HS-27A (cell line): ENCODE measurements at places on chromosomes 12 and 14.

GRCh38 chr12:110179291-110179690 is 55.1 kb downstream of the IFT81 start:
- peak; percentile 55 for DNase-seq

GRCh38 chr14:101947577-101947903 is 16.8 kb upstream of the DYNC1H1 start:
- DNase-seq, result no peak

DNA sequence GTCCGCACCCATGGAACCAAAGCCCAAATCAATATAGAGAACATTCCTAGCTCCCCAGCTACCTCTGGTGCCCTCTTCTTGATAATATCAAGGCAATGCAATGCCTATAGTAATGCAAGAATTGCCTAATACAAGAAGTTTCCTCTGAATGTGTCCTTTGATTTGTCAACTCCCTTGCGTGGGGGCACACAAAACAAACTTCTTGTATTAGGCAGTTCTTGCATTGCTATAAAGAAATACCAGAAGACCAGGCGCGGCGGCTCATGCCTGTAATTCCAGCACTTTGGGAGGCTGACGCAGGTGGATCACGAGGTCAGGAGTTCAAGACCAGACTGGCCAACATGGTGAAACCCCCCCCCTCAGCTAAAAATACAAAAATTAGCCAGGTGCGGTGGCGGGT is 10.4 kb upstream of the ITPK1 start:
- DNase-seq, result no peak

DNA sequence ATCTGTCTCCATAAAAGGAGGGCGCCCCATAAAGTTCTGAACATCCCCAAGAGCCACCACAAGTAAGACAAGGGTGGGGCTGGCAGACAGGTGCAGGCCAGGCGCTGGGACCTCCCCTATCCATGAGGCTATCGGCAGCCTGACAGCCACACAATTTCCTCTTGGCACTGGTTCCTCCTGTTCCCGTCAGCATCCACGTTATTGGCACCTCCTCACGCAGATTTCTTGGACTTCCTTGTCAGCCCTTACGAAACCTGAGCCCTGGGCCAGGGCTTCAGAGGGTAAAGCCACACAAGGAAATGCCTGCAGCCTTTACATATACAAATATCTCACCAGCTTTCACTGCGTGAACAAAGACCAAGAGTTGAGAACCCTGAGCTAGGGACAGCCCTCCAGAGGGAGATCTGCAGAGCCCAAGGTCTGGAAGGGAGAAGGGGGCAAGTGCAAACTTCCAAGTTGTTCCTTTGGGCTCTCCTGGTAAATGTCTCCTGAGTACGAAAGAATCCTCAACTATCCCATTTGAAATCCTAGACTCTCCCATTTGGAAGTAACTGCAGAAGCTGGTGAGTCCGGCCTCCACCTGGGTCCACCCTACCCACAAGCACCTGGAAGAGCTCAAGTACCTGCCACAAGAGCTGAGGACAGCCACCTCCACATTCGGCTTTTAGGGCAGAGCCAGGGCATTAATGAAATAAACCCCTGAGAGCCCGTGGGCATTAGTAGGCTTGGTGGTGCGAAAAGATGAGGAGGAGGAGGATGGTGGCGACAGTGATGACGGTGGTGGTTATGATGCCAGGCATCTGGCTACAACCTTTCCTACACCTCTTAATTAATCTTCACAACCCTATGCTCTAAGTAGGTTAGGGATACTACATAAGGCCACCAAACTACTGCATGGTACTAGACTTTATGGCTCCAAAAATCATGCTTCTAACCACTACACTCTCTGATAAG is 5.5 kb upstream of the TC2N start:
- no peak for DNase-seq

DNA sequence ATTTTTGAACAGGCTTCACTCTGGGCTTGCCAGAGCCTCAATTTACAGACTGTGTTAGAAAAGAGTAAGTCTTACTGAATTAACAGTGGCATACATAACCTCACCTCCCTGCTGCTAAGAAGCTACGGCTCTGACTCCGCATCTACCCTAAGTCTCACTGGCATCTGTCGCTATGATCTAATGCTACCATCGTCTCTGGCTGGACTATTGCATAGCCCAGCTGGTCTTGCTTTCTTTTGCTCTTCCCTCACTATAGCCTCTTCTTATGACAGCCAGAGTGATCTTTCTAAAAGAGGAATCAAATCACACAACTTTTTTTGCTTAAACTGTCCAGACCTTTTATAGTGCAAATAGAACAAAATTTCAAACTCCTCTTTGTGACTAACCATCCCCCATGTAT is 81.1 kb downstream of the SLC24A4 start:
- DNase-seq, result no peak

GRCh38 chr14:103312006-103312635 is 21.9 kb upstream of the EIF5 start:
- DNase-seq, result no peak

DNA sequence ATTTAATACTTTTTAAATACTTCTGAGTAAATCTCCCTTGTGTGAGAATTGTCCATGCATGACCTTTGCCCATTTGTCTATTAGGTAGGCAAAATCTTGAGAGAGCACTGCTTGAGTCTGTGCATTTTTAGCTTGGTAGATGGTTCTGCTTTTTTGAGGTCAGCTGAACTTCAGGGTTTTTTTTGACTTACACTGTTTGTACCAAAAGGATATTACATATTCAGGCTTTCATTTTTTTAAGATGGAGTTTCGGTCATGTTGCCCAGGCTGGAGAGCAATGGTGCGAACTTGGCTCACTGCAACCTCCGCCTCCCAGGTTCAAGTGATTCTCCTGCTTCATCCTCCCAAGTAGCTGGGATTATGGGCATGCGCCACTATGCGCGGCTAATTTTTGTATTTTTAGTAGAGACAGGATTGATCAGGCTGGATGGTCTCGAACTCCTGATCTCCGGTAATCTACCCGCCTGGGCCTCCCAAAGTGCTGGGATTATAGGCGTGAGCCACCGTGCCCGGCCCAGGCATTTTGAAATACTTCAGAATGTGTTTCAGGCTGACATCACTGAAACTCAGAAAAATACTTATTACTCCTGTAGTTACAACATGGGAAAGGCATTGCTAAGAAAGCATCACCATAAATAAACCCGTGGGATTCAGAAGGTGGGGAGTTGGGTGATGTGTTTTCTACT is 11.1 kb downstream of the RASSF3 start:
- DNase-seq, result no peak

DNA sequence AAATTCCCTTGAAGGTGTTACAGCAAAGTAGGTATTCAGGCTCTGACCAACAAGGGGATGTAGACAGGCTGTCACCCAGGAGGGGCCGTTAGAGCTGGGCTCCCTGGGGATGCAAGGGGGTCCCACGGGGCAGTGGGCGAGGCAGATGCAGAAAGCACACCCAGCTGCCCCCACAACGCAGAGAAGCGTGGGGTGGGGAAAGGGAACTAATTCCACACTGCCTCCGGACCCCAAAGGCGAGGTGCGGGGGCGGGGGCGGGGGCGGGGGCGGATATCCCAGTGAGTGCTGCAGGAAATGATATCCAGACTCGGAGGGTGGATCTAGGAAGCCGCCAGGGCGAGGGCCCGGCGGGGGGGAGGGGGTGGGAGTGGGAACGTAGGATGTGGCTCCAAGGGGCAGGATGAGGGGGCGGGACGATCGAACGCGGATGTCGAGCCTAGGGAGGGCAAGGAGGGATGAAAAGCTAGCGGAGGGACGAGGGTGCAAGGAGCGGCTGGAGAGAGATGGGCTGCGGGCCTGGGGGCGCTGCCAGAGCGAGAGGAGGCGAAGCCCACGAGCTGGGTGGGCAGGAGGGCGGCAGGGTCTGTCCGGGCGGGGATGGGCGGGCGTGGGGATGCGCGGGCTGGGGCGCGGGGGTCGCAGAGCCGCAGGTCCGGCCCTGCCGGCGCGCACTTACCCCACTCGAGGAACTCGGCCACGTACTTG is 874 bp downstream of the CDC42BPB start:
- peak; percentile 24 for DNase-seq

- no peak for DNase-seq
Observed at GRCh38 chr14:91599994-91600393, 89.9 kb upstream of the PPP4R3A start.

- DNase-seq, result no peak
Observed at GRCh38 chr12:22056607-22057006, 10.6 kb downstream of the CMAS start.

- DNase-seq, result no peak
Observed at GRCh38 chr12:130394906-130395305, 57.2 kb downstream of the PIWIL1 start.

DNA sequence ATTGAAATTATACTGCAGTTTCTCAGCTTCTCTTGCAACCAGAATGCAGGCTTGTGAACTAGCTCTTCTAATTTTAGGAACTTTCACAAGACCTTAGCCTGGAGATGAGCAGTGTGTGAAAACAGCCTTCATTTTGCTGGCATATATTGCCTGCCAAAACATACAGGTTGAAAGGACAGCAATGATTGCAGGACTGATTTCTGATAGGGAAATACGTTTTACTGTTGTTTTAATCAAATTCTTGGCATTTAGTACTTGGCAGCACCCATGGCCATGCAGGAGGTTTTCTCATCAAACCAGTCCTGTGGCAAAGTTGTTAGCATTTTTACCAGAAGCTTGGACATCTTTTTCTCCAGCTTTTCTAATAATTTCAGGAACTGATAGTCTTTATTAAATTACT is 91.9 kb upstream of the MUCL1 start:
- no peak for DNase-seq

- DNase-seq, result no peak
Observed at GRCh38 chr14:62807636-62808035, 237.6 kb downstream of the KCNH5 start.

DNA sequence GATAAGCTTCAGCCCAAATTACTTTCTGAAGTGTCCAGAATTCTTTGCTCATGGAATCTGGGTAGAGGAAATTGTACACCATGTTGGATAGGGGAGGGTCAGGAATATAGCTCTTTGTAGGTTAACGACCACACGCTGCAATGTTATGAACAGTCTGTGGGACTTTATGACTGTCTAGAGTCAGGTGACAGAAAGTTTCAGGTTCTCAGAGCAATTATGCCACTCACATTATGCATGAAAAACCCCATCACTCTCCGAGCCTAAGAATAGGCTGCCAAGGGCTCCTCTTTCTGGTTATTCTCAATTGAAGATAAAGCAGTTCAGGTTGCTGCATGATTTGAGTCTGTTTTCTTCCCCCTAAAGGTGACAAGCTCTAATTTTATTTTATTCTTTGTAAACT is 430.9 kb downstream of the ATP23 start:
- DNase-seq, result no peak

GRCh38 chr12:2803635-2804392 is 8.7 kb upstream of the ITFG2 start:
- DNase-seq, result no peak

GRCh38 chr14:65906948-65907347 is 494.4 kb downstream of the FUT8 start:
- no peak for DNase-seq

- DNase-seq, result no peak
Observed at GRCh38 chr12:20577054-20577453, 118.1 kb upstream of the SLCO1C1 start.

GRCh38 chr12:43884683-43885410 is 49.0 kb downstream of the TMEM117 start:
- DNase-seq, result no peak

- DNase-seq, result no peak
Observed at GRCh38 chr12:9867531-9867930, 1.6 kb downstream of the CLEC2B start.

GRCh38 chr14:99256483-99256874 is 15.5 kb downstream of the BCL11B start:
- DNase-seq, result no peak

- DNase-seq, result no peak
Observed at GRCh38 chr12:80936353-80936641, 1.4 kb downstream of the LIN7A start.

GRCh38 chr14:103198131-103199105 is 75.2 kb downstream of the TNFAIP2 start:
- DNase-seq, result no peak

DNA sequence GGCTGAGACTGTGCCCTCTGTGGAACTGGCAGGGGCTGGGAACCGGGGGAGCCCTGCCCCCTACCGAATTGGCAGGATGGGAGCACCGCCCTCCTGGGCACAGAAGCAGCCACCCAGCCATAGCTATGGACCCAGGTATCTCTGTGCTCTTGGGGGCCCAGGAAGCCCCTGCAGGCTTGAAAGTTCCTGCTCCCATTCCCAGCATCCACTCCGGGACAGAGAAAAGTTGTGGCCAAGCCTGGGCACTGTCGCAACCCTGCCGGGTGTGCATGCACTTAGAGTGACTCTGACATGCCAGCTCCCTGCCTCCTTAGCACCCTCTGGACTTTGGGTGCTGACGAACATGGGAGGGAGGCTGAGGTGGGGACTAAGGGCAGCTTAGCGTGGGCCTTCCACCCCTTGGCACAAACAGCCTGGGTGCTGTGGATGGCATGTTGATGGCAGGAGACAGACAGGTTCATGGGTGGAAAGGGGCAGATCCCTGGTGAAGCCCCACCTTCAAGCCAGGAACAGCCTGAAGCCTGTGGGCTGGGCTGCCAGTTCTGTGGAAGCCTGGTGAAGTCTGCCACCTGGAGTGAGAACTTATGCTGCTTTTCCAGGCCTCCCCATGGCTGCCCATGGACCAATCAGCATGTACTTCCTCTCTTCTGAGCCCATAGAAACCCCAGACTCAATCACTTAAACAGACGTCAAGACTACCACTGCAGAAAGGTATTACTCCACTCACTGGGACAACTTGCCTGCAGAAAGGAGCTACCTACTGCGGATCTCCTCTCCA is 279.0 kb downstream of the ATXN7L3B start:
- DNase-seq, result no peak

DNA sequence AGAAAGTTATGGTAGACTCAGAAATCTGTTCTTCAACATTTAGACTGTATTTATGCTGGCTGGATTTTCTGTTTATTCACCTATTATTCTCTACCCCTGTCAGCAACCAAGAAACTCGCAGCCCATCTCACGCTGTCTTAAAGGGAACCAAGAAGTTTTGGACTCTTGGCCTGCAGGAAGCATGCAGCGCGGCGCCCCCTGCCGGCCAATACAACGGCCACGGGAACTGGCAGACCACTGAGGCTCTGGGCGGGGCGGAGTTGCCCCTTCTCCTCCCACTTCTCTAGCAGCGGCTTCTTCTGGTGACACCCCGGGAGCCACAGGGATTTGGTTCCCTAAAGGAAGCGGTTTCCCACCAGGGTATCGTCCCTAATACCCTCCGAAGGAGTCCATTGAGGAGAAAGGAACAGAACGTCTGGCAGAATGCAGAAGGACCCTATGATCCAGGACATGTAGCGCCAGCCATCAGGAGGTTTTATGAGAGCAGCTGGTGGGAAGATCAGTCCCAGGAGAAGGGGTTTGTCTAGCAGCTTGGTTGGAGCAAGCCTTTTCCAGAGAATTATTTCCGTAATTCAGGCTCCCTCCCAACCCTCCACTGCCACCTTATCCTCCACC is 21.0 kb upstream of the RNASE2 start:
- no peak for DNase-seq

DNA sequence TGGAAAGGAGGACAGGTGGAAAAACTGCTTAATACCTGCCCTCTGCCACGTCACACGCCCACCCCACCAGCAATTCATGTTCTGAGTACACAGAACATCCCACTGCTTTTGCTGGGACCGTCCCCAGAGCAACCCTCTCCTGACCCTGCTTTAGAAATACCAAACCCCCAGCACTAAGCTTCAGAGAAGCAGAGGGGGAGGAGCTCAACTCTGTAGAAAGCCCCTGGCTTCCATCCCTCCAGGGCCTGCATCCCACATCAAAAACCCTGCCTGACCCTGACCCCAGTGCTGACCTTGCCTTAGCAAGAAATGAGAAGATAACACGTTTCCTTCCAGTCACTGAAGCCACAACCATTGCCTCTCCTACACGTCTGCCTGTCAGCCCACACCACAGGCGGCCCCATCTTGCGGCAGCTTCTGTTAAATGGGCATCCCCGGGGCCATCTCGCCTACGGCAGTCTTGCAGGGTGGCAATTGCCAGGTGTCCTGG is 19.7 kb downstream of the VDR start:
- DNase-seq, result no peak
